ENCODE measurements at places on chromosomes 11 and 22. TPM values are rescaled to one million over a fixed set of nuclear protein-coding genes. Genes with fewer than 3 reads are reported as not detected.

DNA sequence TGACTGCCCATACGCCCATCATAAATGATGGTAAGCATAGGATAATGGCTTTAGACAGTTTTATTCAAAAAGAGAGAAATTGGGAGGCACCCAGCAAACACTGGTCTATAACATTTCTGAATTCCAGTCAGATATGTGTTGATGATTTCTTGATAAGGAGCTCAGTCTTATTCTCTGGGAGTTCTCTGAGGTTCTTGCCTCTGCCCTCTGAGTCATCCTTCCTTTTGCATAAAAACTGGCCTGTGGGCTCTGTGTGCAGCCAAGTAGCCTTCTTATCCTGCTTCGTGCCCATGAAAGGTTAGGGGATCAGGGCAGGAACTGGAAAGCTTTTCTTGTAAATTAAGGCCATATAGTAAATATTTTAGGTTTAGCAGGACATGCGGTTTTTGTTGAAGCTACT, 48.9 kb downstream of the FAR1 start:
- DNase-seq, result no peak

- peak; percentile 2 for DNase-seq
Observed at GRCh38 chr22:19876941-19877625, 22.4 kb upstream of the GNB1L start.

GRCh38 chr11:72411623-72412419, 22.5 kb downstream of the CLPB start:
- DNase-seq, result peak; percentile 17

The CBLIF gene
- total RNA-seq, result not detected

GRCh38 chr22:44159221-44159620, 21.5 kb upstream of the PARVG start:
- no peak for DNase-seq

Data from activated CD4-positive, alpha-beta T cell treated with anti-CD3 and anti-CD28 coated beads for 36 hours (primary cell).